Bronchial epithelial cell (primary cell): ENCODE measurements at places on chromosomes 2 and 18.

DNA sequence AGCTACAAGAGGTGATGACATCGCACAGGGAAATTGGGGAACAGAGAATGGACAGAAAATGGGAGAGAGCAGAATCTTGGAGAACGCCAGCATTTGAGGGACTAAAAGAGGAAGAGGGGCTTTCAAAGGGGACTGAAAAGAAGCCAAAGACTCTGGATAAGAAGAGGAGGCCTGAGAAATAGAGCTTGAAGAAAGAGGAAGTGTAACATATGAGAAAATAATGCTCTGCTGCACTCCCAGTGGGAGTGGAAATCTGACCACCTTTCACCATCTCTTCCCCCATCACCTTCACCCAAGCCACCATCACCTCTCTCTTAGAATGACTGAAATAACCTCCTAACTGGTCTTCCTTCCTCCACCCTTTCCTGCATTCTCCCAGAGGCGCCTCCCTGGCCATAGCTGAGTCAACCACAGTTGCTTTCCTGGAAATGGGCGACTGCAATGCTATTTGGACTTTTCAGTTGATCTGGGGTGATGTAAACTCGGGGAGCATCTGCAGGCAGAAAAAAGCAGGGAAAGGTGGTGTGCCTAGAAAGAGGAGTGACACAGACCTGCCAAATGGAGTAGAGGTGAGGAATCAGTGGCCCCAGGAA, 16.8 kb downstream of the CXCR1 start:
- DNase-seq = no peak

GRCh38 chr2:144477281-144477956, 42.5 kb downstream of the ZEB2 start:
- DNase-seq = no peak

GRCh38 chr2:108585436-108585835, 51.2 kb downstream of the LIMS1 start:
- no peak for DNase-seq

DNA sequence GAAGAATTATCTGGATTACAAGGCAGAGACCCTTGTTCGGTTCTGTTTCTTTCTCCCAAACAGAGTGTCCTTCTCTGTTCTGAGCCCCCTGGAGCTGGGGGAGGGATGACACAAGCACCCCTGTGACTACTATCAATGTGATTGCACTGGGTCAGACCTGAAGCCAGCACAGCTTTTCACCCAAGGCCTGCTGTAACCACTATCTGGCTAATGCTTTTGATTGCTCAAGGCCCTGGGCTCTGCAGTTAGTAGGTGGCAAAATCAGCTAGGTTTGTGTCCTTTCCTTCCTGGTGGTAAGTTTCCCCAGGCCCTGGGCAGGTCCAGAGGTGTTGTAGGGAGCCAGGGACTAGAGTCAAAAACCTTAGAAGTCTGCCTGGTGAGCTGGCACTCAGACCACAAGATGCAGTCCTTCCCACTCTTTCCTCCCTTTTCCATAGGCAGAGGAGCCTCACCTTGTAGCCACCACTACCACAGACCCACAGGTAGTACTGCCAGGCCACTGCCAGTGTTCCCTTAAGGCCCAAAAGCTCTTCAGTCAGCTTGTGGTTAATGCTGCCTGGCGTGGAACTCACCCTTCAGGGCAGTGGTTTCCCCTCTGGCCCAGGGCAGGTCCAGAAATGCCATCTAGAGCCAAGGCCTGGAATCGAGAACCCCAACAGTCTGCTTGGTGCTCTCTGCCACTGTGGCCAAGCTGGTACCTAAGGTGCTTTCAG, 83.0 kb downstream of the FAM117B start:
- DNase-seq = peak; percentile 60

DNA sequence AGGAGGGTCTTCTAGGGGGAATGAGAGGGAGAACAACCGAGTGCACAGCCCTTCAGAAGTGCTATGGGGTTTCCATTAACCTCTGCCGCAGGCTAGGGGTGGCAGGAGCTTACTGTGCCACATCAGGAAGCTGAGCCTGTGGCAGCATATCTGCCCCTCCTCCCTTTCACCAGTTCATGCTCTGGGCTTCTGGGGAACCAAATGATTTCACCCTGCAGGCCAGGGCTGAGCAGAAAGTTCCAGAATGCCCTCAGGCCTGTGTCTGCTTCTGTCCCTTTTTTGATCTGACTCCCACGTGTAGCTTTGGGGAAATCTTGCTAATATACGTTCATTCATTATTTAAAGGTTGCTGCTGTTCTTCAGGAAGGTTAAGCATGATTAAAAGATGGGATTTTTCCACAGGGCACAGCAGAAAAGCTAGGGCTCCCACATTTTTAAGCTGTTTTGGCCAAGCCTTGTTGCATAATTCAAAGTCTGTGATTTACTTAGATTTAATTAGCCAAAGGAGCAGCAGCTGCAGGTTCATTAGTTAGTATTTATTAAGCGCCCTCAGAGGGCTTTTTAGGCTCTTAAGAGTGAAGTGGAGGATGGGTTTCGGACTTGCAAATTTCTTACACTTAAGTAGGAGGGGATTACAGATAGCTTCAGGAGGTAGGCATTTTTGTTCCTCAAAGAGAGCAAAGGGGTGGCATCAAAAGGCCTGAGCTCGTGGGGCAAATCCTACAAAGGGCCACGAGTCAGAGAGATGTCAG, 10.2 kb downstream of the TMEM247 start:
- DNase-seq = no peak
